ENCODE measurements at places on chromosomes 16 and 17.
A peak's percentile ranks its signal among the peaks of the same experiment; 100 is the strongest.

DNA sequence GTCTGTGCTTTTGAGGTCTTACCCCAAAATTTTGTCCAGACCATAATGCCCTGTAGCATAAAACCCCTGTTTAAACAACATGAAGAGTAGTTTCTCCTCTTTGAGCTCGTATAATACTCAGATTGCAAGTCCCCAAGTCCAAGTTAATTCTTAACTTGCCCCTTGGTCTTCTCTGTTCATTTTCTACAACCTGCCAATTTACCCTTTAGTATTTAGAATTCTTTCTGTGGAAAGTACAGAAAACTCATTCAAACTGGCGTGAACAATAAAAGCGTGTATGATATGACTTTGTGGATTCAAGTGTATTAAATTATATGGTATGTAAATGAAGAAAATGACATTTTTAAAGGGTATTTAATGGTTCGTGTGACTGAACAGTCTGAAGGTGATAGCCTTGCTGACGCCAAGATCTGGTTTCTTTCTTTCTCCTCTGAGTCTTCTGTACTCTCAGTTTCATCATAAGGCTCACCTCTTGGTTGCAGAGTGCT lies 185.6 kb downstream of the PRKCA start:
- DNase-seq, result no peak

- no peak for DNase-seq
These were observed 8.1 kb upstream of the KDM8 start for GRCh38 chr16:27195076-27195741.

GRCh38 chr16:84700446-84701300 lies 873 bp downstream of the USP10 start:
- DNase-seq, result no peak

DNA sequence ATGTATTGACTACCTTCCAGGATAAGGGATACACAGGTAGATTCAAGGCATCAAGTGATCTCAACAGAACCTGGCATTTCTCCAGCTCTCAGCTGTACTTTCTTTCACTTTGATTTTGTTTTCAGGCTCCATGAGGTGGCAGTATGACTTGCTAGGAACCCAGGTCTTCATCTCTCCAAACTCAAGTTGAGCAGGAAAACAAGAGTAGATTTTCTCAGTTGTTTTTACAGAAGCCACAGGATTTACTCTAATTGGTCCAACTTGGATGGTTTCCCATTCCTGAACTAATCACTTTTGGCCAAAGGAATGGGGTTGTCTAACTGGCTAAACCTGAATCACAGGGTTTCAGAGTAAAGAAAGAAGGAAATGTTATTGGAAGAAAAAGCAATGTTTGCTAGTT lies 146.6 kb downstream of the TRIM37 start:
- DNase-seq, result peak; percentile 21

GRCh38 chr17:71313866-71314265 lies 807.0 kb upstream of the SOX9 start:
- peak; percentile 10 for DNase-seq

GRCh38 chr17:40168262-40168832 lies 8.9 kb upstream of the RAPGEFL1 start:
- DNase-seq, result peak; percentile 36

- no peak for DNase-seq
These were observed 23.3 kb downstream of the SHISA6 start for GRCh38 chr17:11264183-11264871.

DNA sequence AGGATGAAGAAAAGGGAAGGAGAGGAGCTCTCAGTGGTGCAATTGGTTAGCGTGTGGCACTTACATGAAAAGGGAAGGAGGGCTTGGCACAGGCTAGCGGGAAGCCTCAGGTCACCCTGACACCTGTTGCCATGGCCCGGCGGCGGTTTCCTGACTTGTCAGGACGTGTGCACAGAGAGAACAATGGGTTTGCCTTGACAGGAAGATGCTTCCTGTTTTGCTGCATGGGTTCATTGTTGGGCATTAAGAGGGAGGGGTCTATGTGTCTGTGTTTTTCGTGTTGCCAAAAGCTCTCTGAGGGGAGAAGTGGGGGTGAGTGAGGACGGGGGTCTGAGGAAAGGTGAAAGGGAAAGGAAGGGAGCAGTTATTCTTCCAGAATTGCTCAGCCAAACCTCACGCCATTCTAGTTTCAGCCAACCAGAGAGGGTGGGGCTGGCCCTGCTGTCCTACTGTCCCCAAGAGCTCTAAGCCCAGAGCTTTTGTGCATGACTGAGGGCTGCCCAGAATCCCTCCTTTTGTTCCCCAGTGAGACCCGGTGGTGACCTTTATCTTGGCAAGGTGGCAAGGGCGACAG lies 17.1 kb upstream of the CCR7 start:
- DNase-seq, result no peak

DNA sequence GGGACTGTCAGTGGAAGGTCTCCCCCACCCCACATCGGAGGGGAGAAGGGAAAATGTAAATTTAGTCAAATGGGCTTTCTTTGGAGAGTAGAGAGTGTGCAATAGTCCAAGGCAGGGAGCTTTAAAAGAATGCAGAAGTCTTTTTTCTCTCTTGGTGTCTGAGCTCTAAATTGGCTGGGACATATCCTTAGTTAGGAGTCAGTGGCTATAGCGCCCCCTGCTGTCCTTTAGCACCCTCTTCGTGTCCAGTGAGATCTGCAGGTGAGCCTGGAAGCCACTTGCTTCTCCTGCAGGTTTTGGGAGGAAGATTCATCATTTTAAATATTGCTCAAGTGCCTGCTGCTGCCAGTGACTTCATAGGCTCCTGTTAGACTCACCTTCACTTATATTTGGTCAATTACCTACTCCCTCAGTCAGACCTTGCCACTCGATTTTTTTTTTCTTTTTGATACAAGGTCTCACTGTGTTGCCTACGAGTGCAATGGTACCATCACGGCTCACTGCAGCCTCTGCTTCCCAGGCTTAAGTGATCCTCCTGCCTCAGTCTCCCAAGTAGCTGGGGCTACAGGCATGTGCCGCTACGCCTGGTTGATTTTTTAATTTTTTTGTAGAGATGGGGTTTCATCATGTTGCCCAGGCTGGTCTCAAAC lies 174.8 kb downstream of the PRKCB start:
- peak; percentile 39 for DNase-seq

DNA sequence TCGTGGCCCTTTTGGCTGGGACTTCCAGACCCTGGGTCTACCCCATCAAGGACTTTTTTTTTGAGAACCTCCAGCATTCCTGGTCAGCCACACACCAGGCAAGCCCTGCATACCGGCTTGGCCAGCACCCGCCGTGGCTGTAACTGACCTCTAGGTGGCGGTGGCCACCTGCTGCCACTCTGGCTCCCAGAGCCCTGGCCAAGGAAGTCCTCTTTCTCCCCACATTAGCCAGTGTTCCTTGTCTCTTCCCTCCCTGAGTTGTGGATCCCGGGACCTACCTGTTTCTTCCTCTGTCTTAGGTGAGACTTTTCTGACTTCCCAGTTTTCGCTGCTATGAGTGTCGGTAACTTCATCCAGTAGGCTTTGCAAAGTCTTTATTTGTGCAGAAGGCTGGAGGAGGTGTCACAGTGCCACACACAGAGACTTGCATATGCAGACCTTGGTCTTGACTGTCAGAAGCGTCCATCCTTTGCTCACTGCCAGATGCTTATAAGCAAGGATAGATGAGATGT lies 348.3 kb downstream of the CPPED1 start:
- peak; percentile 17 for DNase-seq

DNA sequence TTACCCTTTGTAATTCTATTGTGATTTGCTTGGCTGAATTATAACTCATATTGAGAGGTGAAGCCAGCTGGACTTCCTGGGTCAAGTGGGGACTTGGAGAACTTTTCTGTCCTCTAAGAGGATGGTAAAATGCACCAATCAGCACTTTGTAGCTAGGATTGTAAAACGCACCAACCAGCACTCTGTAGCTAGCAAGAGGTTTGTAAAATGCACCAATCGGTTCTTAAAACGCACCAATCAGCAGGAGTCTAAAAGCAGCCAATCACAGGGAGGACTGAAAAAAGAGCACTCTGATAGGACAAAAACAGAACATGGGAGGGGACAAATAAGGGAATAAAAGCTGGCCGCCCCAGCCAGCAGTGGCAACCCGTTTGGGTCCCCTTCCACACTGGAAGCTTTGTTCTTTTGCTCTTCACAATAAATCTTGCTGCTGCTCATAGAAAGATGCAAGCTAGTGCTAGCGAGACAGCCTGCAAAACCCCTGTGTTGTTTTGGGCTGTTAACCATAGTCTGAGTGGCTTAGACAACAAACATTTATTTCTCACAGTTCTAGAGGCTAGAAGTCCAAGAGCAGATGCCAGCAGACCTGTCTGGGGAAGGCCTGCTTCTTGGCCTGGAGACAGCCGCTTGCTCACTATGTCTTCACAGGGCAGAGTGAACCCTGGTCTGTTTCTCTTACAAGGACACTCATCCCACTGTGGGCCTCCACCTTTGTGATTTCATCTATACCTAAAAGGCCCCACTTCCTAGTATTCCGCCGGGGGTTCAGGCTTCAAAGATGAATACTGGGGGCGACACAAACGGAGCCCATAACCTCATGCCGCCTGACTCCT lies 39.0 kb upstream of the CRISPLD2 start:
- no peak for DNase-seq

GRCh38 chr17:61504697-61505096 lies 52.5 kb downstream of the TBX4 start:
- DNase-seq, result peak; percentile 74

DNA sequence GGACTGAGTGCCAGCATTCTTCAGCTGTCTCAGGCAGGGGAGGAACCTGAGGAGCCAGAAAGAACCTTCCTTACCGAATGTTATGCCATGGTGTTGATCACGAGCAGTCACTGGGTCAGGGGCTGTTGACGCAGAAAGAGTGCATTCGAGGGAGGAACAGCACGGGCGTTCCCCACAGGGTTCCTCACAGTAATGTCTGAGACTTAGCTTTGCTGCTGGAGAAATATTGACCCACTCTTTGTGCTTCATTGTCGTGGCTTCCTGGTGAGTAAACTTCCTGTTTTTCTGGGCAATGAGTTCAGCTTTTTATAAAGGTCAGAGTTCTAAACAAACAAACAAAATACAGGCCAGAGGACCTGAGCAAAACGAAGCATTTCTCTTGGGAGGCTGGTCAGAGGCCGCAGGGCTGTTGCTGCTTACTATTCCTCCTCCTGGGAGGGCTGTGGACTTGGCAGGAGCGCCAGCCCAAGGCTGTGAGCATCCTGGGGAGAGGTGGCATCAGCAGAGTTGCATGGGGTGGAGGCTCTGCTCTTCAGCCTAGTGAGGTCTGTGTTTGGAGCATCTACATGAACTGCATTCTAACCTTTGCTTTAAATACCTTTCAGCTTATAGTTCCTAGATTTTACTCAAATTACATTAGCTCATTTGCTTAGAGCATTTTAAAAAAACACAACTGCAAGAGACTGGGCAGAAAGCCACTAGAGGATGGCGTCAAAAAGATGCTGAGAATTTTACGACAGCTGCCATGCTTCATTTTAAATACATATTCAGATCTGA lies 143.1 kb upstream of the CACNG5 start:
- DNase-seq, result no peak

DNA sequence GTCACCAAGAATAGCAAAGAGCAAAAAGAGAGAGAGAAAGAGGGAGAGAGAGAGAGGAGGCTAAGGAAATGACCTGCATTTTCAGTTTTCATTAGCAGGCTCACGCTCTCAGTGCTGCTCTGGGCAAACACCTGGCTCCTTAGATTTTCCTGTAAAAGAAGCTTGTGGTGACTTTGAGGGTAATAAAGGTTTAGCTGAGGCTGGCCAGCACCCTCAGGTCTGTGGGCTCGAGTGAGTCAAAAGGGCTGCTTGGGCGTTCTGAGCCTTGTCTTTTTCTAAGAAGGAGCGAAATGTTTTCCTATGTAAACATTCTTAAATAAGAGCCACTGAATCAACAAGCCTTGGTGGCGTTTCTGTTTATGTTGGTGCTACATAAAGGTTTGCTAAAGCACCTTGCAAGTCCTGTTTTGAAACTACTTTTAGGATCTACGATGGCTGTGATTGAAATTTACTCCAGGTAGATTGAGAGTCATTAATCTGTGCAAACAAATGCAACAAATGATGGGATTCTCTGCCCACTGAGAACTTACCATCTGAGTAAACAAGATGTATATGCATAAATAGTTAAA lies 38.8 kb downstream of the SHISA6 start:
- DNase-seq, result no peak

- DNase-seq, result no peak
These were observed 134.2 kb upstream of the MAF start for GRCh38 chr16:79734721-79735120.

DNA sequence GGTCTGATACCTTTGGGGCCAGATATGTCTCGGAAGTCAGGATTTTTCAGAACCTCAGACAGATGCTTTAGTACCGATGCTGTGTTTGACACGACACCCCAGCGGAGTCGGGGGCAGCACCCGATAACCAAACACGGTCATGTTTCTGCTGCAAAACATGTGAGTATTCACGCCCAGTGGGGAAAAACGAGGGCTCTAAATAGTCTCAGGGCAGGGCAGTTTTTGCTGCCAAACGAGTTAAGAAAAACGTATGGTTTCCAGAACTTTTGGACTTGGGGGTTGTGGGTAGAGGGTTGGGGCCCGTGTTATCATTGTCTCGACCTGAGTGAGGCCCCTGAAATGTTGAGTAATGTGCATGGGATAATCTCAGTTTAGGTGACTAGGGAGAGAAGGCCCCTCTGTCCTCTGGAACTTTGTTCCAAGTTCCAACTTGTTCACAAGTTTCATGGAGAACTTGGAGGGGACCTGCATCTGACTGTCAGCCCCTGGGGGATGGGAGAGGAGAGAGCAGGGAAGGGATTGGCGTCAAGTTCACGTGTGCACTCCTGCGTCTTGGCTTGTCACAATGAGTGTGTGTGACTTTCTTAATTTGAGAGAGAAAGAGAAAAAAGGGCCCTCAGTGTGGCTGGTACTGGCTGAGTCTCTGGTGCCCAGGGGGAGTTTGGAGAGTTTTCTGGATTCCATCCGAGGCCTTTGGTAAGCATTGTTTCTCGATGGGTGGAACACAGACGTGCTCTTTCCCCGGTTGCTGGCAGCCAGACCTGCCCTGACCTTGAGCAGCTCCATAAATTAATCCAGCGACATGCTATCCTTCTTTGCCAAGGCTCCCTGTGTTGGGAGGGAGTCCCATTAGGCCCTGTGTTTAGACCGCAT lies 83.9 kb upstream of the CIBAR2 start:
- DNase-seq, result no peak

GRCh38 chr16:74015953-74016352 lies 280.7 kb upstream of the PSMD7 start:
- DNase-seq, result no peak

DNA sequence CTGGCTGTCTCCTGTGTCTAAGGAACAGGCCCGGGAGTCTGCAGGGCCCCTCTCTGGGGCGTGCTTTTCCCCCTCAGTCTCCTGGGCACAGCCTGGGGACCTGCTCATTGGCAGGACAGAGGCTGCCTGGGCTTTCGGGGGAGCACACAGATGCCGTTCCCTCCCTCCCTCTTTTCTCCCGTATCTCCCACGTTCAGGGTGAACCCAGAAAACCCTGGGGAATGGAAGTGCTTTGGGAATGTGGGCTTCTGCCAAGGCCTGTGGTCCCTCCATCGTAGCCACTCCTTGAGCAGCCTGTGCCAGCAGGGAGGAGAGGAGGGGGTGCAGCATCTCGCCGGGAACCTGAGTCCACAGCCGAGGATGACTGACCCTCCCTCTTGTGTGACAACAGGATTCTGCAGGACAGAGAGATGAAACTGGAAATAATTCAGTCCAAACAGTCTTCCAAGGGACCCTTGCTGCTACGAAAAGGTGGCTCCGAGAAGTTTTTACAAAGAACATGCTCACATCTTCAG lies 52.0 kb downstream of the RNF213 start:
- no peak for DNase-seq

GRCh38 chr17:57569853-57570252 lies 175.2 kb downstream of the CCDC182 start:
- DNase-seq, result no peak

- DNase-seq, result peak; percentile 40
These were observed 1.2 kb upstream of the HEXIM1 start for GRCh38 chr17:45146890-45147580.

- no peak for DNase-seq
These were observed 344.5 kb upstream of the EEF2KMT start for GRCh38 chr16:5442054-5442453.

Data from GM04504 (cell line).